ENCODE measurements at places on chromosomes 16 and 17. TPM values are rescaled to one million over a fixed set of nuclear protein-coding genes. Genes with fewer than 3 reads are reported as not detected.

GRCh38 chr16:1188432-1189189, 35.7 kb downstream of the CACNA1H start:
- DNase-seq, result no peak

- DNase-seq, result no peak
These were observed 922 bp downstream of the FBXL19 start for GRCh38 chr16:30924076-30924912.

DNA sequence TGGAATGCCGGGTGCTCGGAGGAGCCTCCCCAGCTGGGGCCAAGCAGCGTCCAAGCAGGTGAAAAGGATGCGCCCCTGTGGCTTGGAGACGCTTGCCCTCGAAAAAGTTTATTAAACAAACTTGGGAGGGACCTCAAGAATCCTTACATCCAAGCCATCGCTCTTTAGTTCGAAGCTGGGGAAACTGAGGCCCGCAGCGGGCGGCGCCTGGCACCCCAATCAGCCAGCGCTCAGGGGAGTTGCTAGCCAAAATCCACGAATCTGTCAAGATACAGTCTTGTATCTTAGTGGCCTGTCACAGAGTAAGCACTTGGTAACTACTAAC, 553 bp upstream of the B9D1 start:
- no peak for DNase-seq

CDRT15 gene
- total RNA-seq, result not detected

DNA sequence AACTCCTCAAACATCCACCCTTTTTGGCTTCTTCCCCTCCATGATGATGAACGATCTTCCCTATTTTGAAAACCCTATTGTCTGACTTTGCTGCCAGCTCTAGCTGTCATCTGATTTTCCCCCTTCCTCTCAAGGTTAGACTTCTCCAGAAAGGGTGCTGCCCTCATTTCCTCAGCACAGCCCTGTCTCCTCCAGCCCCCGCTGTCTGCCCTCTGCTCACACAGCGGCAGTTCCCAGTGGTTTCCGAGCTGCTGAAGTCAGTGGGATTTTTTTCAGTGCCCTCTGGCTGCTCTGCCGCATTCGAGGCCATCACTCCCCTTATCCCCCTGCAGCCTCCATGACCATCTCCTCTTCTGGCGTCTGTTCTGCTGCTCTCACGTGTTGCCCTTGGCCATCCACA, 26.6 kb upstream of the C17orf107 start:
- DNase-seq, result no peak

- peak; percentile 39 for DNase-seq
These were observed 2.3 kb downstream of the DNASE1 start for GRCh38 chr16:3656491-3657468.

KCNJ12 gene
- 27.5 TPM for total RNA-seq

GRCh38 chr17:2609091-2609490, 15.6 kb downstream of the PAFAH1B1 start:
- no peak for DNase-seq

GRCh38 chr16:77290451-77291115, 91.4 kb downstream of the SYCE1L start:
- no peak for DNase-seq

DNA sequence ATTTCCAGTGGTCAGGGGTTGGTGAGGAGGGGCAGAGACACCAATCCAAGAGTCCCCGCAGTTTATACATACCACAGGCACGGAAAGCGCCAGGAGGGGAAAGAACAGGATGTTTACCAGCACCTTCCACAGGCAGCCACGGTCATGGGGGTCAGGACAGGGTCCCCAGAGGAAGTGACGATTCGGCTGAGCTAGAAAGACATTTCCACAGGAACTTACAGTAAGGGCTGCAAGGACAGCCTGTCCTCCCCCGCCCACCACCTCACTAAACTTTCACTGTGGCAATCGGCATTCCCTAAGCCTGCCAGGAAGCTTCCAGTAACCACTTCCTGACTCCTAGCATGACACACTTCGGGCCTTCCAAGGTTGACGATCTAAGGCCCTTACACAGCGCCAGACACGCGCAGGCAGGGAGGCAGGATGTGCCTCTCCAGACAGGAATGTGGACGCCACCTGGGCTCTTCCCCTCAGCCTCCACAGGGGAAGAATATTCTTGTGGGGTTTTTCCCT, 1.2 kb upstream of the MT2A start:
- DNase-seq, result peak; percentile 92

GRCh38 chr16:25413975-25414374, 156.3 kb upstream of the ZKSCAN2 start:
- DNase-seq, result no peak

KRT9 gene
- total RNA-seq, result not detected

GRCh38 chr16:58128711-58129096, 477 bp downstream of the CFAP20 start:
- no peak for DNase-seq

RNF40 gene
- 42.2 TPM for total RNA-seq

GRCh38 chr16:72024862-72025382, 16.4 kb downstream of the DHODH start:
- DNase-seq, result no peak

MYH3 gene
- total RNA-seq, result 6.6 TPM

DNA sequence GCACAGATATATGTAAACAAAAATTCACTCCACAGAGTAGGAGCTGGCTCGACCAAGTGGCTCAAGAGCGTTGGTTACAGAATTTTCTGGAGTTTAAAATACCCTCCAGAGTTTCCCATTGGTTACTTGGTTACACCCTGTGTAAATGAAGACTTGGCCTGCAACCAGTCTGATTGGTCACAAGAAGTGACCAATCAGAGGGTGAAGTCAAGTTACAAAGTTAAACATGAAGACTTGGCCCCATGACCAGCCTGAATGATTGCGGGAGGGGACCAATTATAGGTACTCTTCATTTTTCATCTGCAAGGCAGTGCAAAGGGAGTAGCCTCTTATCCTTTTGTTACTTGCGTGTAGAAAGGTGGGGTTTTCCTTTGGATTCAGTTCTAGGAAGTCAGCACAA, 121.3 kb upstream of the SALL1 start:
- no peak for DNase-seq

DNA sequence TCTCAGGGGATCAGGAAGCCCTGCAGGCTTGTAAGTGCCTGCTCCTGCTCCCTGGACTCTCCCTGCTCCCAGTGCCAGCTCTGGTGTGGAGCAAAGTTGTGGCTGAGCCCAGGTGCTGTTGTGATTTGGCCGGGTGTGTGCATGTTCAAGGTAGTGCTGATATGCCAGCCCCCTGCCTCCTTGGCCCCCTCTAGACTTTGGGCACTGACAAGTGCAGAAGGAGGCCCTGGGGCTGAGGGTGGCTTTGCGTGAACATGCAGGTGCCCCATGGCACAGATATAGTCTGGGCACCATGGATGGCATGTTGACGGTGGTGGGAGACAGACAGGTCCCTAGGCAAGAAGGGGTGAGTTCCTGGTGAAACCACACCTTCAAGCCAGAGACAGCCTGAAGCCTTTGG, 441.6 kb upstream of the CDH8 start:
- DNase-seq, result no peak

- DNase-seq, result no peak
These were observed 29.7 kb downstream of the KDM8 start for GRCh38 chr16:27232901-27233625.

DNA sequence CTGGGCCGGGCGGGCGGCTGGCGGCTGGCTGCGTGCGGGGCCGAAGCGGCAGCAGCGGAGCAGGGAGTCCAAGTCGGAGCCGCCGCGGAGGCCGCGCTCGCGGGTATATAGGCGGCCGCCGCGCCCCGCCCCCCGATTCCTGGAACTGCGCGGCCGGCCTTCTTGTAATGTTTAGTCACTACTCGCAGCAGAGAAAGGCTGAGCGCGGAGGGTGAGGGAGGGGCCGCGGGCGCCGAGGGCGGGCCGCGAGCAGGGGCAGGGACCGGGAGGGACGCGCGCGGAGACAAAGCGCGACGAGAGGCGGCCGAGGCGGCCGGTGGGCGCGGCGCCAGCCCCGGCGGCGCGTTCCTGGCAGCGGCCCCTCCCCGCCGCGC, at the start of gene SOCS3:
Gene SOCS3, minus strand, starts transcription at position 81 of the 374 bp plus-strand sequence. CDS start 982 bp downstream, outside the sequence.
- peak; percentile 97 for DNase-seq

GRCh38 chr17:68562736-68563135, 38.4 kb downstream of the FAM20A start:
- no peak for DNase-seq

- no peak for DNase-seq
These were observed 122.1 kb downstream of the SKAP1 start for GRCh38 chr17:48307814-48308411.

GRCh38 chr16:5064915-5065314, 841 bp downstream of the C16orf89 start:
- DNase-seq, result no peak

KRTAP4-2 gene
- not detected for total RNA-seq

Measured in psoas muscle (tissue), 8 donors.